Forelimb muscle (tissue), 1 donor: ENCODE measurements at places on chromosomes 3 and 15. TPM values are rescaled to one million over a fixed set of nuclear protein-coding genes. Genes with fewer than 3 reads are reported as not detected.

- no peak for DNase-seq
Observed at GRCh38 chr15:83435782-83436181, 11.4 kb upstream of the SH3GL3 start.

- DNase-seq = no peak
Observed at GRCh38 chr15:39124155-39124552, 456.7 kb upstream of the THBS1 start.

The ALDH1A2 gene
- polyA plus RNA-seq = 9.3 TPM

GRCh38 chr3:111538681-111539083 is 3.3 kb upstream of the CD96 start:
- DNase-seq = no peak

- no peak for DNase-seq
Observed at GRCh38 chr15:64146041-64146440, 5.5 kb upstream of the SNX22 start.

The SH2D7 gene
- 0.09 TPM for polyA plus RNA-seq

The SERPINI2 gene
- 0.20 TPM for polyA plus RNA-seq

- DNase-seq = no peak
Observed at GRCh38 chr15:67399925-67400324, 121.0 kb upstream of the C15orf61 start.

The GOLGA8G gene
- 0.13 TPM for polyA plus RNA-seq

GRCh38 chr3:38268087-38268486 is 2.5 kb downstream of the SLC22A13 start:
- DNase-seq = no peak

DNA sequence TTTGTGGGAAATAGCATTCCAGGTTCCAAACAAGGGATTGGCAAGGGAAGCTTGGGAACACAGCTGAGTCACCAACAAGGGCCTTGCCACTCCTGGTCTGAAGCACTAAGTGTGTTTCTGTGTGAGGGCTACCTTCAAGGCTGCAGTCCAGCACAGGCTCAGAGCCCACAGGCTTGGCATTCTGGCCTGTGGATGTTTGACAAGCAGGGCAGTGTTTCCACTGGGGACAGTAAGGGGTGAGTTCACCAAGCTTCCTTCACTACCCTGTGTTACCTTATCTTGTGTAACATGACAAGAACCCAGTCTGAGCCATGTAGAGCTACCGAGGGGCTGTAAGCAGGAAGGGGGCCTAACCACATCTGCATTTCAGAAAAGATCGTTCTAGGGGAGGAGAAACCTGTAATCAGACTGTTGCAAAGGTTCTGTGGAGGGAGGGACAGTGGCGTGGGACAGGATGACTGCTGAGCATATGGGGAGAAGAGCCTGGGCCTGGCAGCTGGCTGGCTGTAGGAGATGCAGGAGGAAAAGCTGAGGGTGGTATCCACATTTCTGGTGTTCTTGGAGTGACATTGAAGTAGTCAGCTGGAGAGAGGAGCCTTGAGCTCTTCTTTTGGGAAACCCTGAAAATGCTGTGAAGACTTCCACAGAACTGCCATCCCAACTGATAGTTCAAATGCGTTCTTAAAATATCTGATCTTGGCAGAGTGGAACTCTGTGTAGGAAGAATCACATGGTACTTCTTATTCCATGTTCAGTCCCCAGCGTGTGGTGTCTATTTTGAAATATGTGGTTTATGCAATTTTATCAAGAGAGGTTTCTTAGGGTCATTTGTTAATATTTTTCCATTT is 61.3 kb downstream of the CTDSPL start:
- DNase-seq = no peak

GRCh38 chr3:145620486-145620885 is 540.5 kb downstream of the PLOD2 start:
- no peak for DNase-seq

DNA sequence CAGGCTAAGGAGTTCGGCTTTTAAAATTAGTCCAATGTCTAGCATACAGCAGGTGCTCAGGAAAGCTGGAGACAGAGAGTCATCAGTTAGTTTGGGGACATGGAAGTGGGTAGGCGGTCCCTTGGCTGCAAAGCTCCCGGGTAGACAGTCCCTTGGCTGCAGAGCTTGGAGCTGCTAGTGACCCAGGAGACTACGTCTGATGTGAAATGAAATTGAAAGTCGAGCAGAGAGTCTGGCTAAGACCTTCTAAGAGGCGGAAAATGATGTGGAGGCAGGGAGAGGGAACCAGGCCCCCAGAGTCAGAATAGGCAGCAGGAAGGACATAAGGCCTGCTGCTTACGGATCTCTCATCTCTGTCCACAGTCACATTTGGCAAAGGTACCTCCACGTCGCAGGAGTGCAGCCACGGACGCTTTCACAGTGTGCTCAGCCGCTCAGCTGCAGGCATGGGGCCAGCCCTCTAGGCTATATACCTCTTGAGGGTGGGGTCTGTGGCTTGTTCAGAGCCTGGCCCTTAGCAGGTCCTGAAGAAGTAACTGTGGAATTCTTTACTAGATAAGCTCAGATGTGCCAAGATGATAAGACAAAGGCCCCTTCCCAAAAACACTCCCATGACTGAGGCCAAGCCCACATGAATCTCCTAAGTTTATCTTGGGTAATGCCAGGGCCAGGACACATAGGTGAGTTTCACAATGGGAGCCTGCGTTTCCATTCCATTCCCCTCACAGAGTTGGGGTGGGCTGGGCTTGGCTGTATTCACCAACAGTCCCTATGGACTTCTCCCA is 131.7 kb downstream of the XXYLT1 start:
- no peak for DNase-seq

- DNase-seq = no peak
Observed at GRCh38 chr3:156691920-156692319, 17.5 kb downstream of the TIPARP start.
